ENCODE measurements at places on chromosomes 7 and 10.

- DNase-seq: no peak
These were observed 74.0 kb downstream of the SCRN1 start for GRCh38 chr7:29915481-29916215.

DNA sequence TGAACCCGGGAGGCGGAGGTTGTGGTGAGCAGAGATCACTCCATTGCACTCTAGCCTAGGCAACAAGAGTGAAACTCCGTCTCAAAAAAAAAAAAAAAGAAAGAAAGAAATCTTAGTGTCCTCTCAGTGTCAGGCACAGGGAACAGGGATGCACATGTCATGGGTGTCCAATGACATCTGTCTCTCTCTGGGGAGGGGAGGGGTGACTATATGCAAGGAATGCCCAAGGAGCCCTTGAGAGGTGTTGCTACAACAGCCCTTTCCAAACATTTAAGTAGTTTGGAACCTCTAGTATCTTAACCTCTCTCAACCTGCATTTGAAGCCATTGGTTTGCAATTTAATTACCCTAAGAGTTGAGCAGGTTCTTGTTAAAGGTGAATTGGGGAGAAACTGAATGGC, 28.9 kb downstream of the PDLIM1 start:
- DNase-seq: no peak

DNA sequence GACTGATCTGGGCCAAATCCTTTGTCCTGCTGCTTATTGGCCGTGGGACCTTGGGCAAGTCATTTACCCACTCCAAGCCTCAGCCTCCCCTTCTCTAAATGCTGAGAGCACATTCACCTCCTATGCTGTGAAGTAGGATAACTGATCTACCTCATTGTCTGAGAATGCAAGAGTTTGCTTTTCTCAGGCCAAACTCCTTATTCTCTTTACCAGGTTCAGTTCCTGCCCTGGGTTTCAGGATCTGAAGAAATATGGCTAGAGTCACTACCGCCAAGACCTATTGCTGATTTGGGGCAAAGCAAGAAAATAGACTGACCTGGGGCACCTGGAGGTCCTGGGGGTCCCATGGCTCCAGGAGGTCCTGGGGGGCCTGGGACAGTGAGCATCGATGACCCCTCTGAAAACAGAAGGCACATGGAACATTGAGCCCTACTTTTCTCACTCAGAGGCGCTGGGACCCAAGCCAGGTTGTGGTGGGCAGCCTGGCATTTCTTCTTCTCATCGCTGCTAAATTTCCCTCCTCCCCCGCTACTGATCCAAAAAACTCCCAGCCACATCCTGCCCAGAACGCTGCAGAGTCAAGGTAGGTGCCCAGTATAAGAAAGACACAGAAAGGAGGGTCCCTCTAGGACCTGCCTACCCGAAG, 42.4 kb downstream of the COL17A1 start:
- no peak for DNase-seq

DNA sequence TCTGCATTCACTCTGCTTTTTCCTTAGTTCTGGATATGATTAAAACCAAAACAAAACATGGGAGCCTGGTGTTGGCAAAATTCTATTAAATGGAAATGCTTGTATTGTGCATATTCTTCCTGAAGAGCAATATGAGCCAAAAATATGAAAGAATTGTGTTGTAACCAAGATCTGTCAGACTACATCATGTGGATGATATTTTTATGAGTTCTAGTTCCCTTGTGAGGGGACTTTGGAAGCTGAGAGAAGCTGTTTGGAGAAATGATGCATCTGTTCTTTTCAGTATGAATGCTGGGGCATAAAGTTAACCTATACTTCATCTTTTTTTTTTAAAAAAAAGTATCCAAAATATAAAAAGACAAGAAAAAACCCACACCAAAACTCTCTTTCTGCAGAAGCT, 782.7 kb downstream of the ANKRD7 start:
- no peak for DNase-seq

- DNase-seq: no peak
These were observed 20.5 kb downstream of the SGMS1 start for GRCh38 chr10:50603151-50603850.

DNA sequence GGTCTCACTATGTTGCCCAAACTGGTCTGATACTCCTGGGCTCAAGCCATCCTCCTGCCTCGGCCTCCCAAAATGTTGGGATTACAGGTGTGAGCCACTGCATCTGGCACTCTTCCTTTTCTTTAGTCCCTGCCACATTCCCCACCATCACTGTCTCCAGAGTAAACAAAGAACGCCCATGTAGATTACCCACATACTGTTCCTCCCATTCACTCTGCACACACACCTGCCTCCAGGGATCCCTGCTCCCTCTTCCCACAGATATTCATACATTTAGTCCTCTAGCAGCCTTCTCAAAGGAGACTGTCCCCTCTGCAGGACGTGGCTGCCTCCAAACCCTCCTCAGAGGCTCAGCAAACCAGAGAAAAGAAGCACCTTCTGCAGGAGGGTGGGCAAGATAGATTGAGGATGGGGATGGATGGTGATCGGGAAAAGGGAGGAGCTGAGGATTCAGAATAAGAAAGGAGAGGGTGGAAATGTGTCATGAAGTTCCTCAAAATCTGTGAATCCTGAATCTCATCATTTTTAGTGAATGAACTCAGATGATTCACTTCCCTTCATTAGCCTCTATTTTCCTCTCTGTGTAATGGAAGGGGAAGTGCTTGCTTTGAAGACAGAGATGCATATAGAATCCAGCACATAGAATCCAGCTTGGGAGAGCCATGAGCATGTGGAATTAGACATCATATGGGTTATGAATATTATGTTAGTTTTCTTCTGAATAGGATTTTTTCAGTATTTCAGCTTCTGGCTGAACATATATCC, 5.5 kb upstream of the PLAU start:
- no peak for DNase-seq

DNA sequence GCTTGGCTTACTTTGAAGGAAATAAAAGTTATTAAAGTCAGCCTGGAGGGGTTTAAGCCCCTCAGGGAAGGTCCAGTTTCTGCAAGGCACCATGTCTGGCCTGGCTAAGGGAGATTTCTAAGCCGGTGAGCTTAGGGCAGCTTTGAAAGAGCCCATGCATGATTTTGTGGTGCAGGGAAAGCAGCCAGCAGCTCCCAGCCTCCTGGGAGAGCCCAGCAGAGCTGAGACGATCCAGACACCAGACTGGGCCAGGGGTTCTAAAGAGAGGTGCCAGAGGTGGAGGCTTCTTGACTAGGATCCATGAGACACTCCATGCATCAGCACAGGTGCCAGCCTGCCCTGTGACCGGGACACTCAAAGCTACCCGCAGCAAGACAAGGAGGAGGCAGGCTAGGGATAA, 59.6 kb upstream of the MKX start:
- no peak for DNase-seq

DNA sequence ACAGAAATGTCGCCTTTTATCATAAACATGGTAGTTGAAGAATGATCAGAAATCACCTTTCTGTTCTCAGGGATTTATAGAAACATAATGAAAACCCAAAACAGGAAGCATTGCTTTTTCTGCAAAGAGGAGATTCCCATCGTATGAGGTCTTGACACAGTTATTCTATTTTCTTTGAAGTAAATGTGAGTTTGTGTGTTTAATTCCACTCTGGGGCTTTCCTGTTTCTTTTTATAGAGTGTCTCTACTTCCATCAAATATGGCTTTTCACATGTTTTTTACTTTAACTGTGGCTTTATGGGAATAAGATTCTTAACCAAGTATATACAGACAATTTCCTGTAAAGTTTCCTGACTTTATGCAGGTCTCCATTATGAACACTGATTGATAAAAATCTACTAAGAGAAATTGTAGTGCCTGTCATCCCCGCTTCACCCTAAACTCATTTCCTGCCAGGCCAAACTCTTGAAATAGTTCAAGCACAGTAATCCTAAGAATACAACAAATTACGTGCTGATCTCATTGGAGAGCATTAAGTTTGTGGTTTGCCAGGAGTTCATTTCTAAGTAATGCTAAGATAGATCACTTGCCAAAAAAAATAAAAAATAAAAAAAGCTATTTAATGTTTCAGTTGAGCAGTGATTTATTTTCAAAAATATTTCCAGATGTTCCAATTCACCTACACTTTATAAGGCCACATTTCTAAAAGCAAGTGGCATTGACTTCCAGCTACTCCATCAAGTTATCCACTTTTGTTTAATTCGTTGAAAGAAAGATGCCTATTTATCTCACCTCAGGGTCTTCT, 52.2 kb upstream of the SEC61G start:
- no peak for DNase-seq

- DNase-seq: no peak
These were observed 102.4 kb downstream of the HIPK2 start for GRCh38 chr7:139675127-139676125.

DNA sequence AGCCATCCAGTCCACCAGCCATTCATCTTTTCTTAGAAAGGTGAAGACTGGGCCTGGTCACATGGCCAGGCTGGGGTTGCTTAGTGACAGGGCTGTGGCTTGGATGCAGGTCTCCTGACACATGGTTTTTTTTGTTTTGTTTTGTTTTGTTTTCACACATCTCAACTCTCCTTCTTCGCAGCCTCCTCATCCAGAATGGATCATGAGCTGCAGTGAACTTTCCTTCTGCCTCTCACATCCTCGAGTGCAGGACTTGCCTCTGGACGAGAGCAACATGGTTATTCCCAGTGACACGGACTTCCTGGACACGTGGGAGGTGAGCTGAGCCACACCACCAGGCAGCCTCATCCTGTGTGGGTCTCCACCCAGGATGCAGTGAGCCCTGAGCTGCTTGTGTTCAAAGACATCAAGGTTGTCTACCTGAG, 9.5 kb downstream of the AKR1E2 start:
- DNase-seq: no peak

GRCh38 chr10:12975266-12975665, 26.2 kb downstream of the CCDC3 start:
- DNase-seq: no peak

DNA sequence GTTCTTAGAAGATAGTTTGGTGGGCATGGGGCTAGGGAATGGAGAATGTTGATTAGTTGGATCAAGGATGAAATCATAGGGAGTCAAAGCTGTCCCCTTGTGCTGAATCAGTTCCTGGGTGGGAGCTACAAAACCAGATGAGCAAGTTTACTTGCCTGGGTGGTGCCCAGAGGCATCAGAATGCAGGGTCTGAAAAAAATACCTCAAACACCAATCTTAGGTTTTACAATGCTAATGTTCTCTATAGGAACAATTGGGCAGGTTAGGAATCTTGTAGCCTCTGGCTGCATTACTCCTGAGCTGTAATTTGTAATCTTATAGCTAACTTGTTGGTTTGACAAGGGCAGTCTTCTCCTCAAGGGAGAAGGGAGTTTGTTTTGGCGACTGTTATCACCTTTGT, 34.4 kb downstream of the LHFPL3 start:
- DNase-seq: no peak

GRCh38 chr7:117157241-117158209, 165.3 kb downstream of the WNT2 start:
- DNase-seq: no peak

DNA sequence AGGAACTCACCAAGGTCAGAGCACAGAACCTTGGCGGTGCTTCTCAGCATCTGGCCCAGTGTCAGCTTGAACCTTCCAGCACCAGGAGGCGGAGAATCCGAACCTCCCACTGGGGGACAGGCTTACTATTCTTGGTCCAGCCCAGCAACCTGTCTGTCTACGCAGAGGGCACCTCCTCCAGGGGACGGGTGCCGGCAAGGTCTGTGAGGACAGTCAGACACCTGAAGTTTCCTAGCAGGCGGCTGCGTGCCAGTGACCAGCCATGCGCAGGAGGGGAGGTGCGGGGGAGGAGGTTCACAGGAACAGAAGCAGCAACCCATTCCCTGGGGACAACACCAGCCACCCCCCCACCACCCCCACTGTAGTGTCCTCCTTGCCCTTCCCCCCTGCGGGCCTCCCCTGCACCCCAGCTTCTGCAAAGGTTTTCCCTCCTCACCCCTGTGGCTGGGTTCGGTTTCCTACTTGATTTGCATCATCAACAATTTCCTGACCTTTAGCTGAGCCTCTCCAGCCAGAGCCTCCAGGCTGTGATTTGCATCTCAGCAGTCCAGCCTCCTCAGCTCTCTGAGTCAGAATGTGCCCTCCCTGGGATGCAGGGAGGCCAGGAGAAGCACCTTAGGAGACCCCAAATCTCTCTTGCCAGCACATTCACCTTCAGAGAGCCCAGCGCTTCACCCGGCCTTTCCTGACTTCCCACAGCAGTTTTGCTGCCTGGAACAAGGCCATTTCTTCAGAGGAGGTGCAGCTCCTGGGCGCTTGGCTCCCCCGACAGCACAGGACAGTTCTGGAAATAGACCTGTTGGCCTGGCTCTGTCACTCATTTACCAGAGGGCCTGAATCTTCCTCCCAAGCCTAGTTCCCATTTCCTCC, 107.5 kb upstream of the NPS start:
- no peak for DNase-seq

- DNase-seq: no peak
These were observed 37.8 kb downstream of the PTPRN2 start for GRCh38 chr7:158549616-158550393.

- no peak for DNase-seq
These were observed 410.4 kb downstream of the ATRNL1 start for GRCh38 chr10:115503546-115503945.

DNA sequence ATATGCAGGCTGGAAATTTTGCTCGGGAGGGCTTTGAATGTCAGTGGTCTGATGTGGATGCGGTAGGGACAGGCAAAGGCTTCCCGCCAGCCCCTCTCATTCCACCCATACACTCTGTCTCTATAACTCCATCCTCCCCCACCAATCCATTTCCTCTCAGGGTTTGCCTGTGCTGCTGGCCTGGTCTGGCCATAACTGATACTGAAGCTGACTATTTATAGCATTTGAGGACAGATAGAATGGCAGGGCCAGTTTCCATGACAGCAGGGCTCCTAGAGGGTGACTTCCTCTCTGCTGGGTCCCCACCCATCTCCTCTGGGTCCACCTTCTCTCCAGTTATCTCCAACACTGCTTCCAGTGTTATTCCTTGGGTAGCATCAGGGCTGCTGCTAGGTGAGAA, 6.6 kb upstream of the PDLIM1 start:
- DNase-seq: no peak

GRCh38 chr7:130350945-130351790, 6.6 kb downstream of the CPA5 start:
- DNase-seq: no peak

DNA sequence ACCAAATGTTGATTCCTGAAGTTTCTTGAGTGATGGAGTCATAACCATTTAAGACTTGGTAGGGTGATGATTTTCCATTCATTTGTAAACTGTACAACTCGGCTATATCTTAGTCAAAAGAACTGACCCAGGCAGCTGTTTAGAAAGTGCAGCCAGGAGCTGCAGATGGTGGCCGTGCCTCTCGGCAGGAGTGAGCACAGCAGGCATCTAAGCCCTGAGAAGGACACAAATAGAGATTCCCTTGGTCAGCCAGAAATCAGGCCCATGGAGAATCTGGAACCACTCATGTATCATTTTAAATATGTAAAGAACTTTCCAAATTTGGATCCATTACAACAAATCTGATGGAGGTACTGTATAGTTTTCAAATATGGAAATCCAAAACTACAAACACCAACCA, 177.0 kb upstream of the AKR1E2 start:
- no peak for DNase-seq
